RKO (cell line): ENCODE measurements at places on chromosomes 6 and 20.

DNA sequence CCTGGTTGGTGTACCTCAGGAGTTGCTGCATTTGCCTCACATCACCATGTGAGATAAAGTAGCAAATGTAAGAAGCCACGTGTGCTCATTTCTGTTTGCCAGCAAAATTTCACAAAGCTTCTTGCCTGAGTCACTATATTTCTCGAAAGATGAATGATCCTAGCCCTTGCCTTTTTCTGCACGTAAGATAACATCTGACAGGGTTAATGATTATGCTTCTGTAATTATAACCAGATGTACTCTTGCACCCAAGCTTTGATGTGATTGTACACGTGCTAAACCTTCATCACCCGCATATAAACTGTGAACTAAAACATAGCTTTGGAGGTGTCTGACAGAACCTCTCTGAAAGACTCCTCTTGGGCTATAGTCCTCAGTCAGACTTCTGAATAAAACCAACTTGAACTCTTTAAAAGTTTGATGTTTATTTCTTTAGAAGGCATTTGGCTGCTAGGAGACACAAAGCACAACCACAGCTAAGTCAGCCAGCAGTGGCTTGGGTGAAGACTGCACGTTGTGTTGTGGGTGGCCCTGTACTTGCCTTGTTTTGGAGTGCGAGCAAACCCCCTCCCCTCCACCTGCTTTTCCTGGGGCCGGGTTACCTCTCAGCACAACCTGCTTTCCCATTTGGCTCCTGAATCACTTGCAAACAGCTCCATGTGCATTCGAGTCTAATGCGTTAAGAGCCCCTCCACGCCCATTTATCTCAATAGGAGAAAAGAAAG lies 19.3 kb downstream of the PROKR2 start:
- DNase-seq, result no peak

DNA sequence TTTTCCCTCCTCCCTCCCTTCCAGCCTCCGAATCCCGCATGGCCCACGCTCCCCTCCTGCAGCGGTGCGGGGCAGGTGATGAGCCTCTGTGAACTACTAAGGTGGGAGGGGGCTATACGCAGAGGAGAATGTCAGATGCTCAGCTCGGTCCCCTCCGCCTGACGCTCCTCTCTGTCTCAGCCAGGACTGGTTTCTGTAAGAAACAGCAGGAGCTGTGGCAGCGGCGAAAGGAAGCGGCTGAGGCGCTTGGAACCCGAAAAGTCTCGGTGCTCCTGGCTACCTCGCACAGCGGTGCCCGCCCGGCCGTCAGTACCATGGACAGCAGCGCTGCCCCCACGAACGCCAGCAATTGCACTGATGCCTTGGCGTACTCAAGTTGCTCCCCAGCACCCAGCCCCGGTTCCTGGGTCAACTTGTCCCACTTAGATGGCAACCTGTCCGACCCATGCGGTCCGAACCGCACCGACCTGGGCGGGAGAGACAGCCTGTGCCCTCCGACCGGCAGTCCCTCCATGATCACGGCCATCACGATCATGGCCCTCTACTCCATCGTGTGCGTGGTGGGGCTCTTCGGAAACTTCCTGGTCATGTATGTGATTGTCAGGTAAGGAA lies at the start of gene OPRM1:
Gene OPRM1, plus strand, starts transcription at position 10 of the 612 bp plus-strand sequence. Its CDS starts 305 bp downstream, at position 315.
- DNase-seq, result no peak

DNA sequence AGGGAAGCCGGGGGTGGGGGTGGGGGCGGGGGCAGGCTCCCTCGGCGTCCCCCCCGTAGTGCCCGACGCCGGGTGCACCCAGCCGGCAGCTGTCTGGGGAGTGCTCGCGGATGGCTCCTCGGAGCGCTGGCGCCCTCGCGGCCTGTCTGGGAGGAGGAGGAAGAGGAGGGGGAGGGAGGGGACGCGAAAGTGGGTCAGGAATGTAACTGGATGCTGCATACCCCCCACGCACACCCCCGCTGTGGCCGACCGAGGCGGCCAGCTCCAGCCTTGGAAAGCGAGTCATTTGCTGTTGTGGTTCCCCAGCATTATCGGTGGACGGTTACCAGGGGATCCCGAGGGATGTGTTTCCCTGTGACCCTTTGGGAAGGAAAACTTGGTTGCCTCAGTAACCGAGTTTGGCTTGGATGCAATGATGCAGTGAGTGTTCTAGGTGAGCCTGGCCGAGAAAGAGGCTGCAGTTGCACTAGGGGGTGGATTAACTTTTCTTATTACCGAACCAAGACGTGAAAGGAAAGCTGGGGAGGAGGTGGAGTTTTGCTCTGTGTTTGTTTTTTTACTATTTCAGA lies 55.2 kb upstream of the RREB1 start:
- DNase-seq, result peak; percentile 67

GRCh38 chr20:62059401-62059800 lies 6.3 kb downstream of the TAF4 start:
- DNase-seq, result no peak

DNA sequence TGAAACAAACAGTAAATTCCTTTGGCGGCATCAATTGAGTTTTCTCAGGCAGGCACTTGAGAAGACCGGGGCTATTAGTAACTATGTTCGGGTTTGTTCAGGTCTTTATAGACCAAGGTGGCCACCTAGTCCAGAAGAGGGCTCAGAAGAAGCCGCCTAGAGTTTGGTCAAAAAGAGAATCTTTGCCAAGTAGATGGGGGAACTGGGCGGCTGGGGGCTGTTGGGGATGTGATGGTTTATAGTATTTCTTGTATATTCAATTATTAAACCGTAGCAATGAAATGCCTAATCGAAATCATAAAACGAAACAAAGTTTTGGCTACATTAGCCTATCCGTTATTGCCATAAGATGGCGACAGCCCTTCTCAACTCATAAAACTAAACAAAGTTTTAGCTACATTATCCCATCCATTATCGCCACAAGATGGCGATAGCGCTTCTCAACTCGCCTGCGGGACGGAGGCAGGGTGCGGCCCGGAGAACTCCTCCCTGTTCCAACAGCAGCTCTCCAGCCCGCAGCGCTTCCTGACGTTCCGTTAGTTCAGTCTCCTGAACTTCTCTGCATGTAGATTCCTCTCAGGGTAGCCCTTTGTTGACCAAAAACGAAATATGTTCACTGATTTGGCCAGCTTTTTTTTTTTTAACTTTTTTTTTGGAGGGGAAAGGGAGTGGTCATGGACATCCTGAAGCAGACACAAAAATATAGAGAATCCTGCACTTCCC lies 120.5 kb upstream of the PRSS16 start:
- DNase-seq, result peak; percentile 93

DNA sequence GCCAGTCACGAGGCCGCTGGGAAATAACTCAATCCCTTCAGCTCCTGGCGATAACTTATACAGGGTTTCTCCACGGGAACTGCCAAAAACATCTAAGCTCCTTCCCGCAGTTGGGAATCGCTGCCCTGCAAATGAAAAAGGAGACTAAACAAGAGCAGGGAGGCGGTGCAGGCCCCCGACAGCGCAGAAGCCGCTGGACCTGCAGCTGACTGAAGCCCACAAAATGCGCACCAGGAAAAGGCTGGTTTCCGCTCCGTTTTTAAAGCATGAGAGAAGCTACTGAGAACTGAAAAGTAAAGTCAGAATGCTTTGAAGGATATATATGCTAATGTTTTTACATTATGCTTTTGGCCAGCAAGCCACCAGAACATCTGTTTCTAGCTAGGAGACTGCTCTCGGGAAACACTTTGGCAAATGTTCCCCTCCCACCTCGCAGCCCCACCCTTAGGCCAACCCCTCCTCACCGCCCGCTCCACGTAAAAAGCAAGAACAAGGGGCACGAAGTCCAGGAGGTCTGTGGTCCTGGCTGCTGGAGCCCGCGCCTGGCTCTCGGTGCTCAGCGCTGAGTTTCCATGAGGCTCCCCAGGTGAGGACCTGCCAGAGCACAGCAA lies 90.5 kb downstream of the SOD2 start:
- DNase-seq, result no peak

DNA sequence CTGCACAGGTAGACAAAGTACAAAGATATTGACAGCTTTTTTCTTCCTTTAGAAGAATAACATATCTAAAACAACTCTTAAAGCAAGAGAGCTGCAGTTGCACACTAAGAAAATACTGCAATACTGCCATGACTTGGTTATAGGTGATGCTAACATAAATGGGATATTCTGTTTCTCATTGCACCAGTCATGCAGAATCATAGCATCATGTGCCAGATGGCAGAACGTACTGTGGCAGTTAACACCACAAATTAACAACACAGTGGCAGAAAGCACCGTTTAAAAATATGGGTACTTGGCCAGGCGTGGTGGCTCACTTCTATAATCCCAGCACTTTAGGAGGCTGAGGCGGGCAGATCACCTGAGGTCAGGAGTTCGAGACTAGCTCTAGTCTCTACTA lies 7.4 kb downstream of the ASXL1 start:
- DNase-seq, result no peak

- no peak for DNase-seq
Measured at GRCh38 chr6:50847890-50848594, 29.4 kb downstream of the TFAP2B start.
